K562 (cell line): ENCODE measurements at places on chromosomes 6 and 20. TPM values are rescaled to one million over a fixed set of nuclear protein-coding genes. Genes with fewer than 3 reads are reported as not detected.

Gene NT5DC1
- total RNA-seq = 28.5 and 31.8 TPM in 2 replicates

Gene CALHM4
- total RNA-seq = not detected in 2 replicates

DNA sequence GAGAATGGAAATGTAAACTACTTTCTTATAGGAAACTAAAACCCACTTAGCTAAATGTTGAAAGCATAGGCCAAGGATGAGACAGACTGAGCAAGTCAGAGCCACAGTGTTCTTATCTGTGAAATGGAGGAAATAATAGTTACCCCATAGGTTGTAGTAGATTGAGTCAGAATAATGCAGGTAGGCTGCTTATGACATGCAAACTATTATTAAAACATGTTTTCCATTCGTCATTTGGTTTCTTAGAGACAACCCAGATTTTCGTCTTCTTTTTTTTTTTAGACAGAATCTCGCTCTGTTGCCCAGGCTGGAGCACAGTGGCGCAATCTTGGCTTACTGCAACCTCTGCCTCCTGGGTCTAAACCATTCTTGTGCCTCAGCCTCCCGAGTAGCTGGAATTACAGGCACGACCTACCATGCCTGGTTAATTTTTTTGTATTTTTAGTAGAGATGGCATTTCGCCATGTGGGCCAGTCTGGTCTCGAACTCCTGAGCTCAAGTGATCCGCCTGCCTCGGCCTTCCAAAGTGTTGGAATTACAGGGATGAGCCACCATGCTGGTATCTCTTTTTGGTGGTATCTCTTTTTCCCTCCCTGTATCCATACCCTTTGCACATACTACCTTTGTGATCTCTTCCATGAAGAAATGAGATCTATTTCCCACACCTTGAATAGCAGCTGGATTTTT lies 196.5 kb upstream of the ZNF217 start:
- DNase-seq = no peak

GRCh38 chr6:128505603-128506002 lies 14.8 kb downstream of the PTPRK start:
- no peak for DNase-seq

DNA sequence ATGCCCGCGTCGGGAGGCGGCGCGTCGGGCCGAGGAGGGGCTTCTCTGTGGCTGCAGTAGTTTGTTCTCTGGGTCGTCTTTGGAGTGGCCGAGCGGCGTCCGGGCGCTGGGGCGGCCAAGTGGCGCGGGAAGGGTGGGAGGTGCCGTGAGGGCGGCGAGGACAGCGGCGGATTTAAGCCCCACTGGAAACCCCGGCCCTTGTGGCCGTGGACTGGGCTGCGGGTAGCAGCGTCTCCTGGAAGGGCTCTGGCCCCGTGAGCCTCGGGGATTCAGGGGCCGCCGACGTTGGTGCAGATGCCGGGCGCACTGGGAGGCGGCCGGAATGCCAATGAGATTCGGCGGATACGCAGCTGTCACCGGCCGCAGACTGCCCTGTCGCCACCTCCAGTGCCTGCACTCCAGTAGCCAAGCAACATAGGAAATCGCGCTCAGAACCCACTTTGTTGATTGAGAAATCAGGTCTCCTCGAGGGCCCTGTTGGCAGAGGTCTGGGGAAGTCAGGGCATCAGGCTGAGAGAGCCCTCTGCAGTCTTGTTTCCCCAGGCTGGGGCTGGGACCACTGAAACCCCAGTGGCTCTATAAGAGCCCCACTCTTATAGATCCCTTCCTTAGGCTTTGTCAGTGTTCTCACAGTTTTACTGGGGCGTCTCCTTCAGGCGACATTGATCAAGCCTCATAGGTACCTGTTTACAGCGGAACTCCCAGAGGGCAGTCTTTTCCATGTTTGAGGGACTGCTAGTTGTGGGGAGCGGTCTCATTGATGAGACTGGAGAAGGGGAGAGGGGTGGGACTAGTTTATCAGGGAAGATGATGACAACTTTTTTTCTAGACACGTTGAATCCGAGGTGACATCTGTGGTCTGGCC lies 642 bp downstream of the GZF1 start:
- no peak for DNase-seq

DNA sequence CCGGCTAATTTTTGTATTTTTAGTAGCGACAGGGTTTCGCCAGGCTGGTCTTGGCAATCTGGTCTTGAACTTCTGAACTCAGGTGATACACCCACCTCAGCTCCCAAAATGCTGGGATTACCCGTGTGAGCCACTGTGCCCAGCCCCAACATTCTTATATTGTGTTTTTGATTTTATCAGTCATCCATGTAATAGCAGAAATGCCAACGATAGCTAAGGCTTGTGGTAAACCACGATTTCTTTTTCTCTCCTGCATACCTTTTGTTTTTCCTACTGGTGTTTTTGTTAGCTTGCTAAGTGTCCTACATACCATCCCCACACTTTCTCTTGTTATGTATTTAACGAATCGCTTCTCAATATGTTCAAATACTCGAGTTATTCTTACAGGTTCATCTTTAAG lies 12.1 kb downstream of the PHACTR2 start:
- DNase-seq = no peak

GRCh38 chr6:70270287-70271005 lies 32.4 kb downstream of the COL9A1 start:
- DNase-seq = no peak

- no peak for DNase-seq
Measured at GRCh38 chr6:14426281-14426680, 308.7 kb downstream of the CD83 start.

GRCh38 chr20:18477821-18478220 lies 10.6 kb downstream of the POLR3F start:
- DNase-seq = no peak

GRCh38 chr6:119119989-119120388 lies 41.5 kb upstream of the FAM184A start:
- DNase-seq = no peak
